CD8-positive, alpha-beta memory T cell (primary cell): ENCODE measurements at places on chromosomes 5 and 9. TPM values are rescaled to one million over a fixed set of nuclear protein-coding genes. Genes with fewer than 3 reads are reported as not detected.
A peak's percentile ranks its signal among the peaks of the same experiment; 100 is the strongest.

ACOT12 gene
- not detected for polyA plus RNA-seq

C9 gene
- polyA plus RNA-seq: not detected

GRCh38 chr5:176438959-176439757 lies 9.0 kb upstream of the FAF2 start:
- no peak overlapping the region for H3K27ac ChIP-seq
- H3K4me3 ChIP-seq: no peak overlapping the region
- no peaks in the 10 kb centered on the region for H3K36me3 ChIP-seq
- no peak for DNase-seq
- H3K27me3 ChIP-seq: no peaks in the 10 kb centered on the region

GRCh38 chr5:141850244-141850768 lies 27.9 kb downstream of the PCDH1 start:
- DNase-seq: peak; percentile 15
- H3K27me3 ChIP-seq: no peaks in the 10 kb centered on the region
- no peaks in the 10 kb centered on the region for H3K36me3 ChIP-seq
- peak overlapping the region; percentile 82 for H3K27ac ChIP-seq
- H3K4me3 ChIP-seq: peak overlapping the region; percentile 91

DNA sequence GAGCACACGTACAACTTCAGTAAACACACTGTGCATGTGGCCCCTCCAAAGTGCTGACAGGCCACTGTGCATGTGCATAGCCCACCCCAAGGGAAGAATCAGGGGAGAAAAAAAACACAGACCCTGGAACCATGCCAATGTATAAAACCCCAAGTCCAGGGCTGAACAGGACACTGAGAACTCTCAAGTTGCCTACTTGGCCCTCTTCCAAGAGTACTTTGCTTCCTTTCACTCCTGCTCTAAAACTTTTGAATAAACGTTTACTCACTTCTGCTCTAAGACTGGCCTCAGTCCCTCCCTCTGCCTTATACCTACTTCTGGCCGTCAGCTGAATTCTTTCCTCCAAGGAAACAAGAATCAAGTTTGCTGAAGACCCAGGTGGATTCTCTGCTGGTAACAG lies 77.7 kb upstream of the NFIB start:
- no peak for DNase-seq
- no peak overlapping the region for H3K27ac ChIP-seq
- no peaks in the 10 kb centered on the region for H3K36me3 ChIP-seq
- no peak overlapping the region for H3K4me3 ChIP-seq

GRCh38 chr9:21810388-21810787 lies 8.0 kb downstream of the MTAP start:
- no peak overlapping the region for H3K4me3 ChIP-seq
- H3K27me3 ChIP-seq: no peaks in the 10 kb centered on the region
- peaks cover 13% of the 10 kb centered on the region for H3K4me1 ChIP-seq
- H3K36me3 ChIP-seq: peaks cover 9% of the 10 kb centered on the region
- H3K27ac ChIP-seq: no peak overlapping the region

DNA sequence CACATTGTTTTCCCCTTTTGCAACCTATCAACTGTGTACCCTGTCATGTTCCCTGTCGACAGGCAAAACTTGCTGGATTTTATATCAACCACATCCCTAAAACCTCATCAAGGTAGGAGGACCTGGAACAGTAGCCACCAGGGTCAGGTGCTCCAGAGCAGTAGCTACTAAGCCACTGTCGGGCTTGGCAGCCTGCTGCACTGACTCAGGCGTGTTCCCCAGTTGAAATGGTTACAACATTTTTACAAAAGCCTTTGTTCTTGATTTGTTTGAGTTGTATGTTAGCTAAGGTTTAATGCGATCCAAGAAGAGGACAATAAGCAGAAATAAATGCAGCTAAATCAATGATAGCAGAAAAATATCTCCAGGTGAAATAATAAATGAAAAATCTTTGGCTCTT lies 407.4 kb upstream of the TLE4 start:
- DNase-seq: no peak
- no peaks in the 10 kb centered on the region for H3K36me3 ChIP-seq
- no peak overlapping the region for H3K27ac ChIP-seq
- no peaks in the 10 kb centered on the region for H3K27me3 ChIP-seq
